SK-N-SH treated with all-trans-retinoic acid at 6 μM for 48 hours (cell line): ENCODE measurements at places on chromosomes 12 and 14.

DNA sequence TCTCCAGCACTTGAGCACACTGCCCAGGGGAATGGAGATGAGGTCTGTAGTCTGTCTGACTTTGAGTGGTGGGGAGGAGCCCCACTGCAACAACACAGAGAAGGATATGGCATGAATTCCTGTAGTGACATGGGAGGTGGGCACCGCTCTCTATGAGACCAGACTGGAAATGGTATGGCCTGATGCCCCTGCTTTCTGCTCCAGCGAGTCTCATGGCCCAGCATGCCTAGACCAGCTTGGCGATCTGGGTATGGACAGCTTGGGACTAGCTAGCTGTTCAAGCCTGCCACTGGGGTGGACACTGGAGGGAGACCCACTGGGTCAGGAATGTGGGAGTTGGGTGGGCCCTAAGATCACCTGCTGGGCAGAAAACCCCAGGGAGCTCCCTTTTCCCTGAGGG is 477.8 kb upstream of the SEL1L start:
- no peak for ATAC-seq

- ATAC-seq: no peak
These were observed 371.3 kb upstream of the CLEC14A start for GRCh38 chr14:38627163-38627562.

DNA sequence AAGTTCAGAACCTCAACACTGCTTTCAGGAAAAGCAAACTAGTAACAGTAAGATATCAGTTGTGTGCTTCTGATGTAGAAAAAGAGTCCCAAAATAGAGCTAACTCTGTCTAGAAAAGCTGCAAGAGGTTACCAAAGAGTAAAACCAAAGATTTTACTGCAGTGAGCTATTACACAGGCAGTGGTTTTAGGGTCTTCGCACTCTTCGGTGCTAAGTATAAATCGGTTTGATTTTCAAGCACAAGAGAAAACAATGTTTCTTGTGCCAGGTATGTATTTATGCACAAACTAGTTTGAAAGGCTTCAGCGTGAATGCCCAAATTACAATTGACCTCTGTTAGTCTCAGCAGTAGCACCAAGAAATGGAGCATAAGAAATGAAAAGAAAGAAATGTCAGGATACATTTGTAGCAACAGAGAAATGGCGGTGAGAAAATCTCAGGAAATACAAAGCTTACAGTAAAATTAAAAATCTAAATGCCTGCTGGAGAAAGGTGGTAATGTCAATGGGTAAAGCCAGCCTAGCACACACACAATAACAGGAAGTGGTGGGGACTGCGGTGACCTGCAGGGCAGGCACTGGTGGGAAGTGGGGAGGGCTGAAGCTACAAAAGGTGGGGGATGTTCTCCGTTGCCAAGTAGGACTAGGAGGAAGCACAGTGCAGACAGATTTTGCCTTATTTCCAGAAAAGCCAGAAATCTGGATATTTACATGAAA is 18.0 kb upstream of the DYRK2 start:
- ATAC-seq: 0 out of 3 replicates have a peak, but pooled peaks have one; percentile 24

GRCh38 chr14:23468704-23469126 is 788 bp upstream of the NGDN start:
- no peak for ATAC-seq

DNA sequence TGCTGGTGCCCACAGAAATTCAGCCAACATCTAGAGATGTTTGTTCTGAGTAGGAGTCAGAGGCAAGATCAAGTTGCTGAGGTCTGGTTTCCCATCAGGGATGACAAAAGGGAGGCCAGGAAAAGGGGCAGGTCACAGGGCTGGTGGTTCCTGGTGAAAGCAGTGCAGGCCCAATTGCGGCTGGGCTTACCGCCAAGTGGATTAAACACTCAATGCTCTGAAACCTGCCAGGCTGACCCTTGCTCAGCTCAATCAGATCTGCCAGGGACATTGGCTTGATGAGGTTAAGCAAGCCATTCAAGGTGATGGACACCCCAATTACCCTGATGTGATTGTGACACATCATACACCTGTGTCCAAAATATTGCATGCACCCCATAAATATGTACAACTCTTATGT is 5.5 kb upstream of the OAS1 start:
- ATAC-seq: no peak

GRCh38 chr14:104797115-104798044 is 1.8 kb upstream of the AKT1 start:
- no peak for ATAC-seq

GRCh38 chr12:104314242-104314614 is 10.7 kb downstream of the EID3 start:
- ATAC-seq: no peak; the same call in 2 of the 3 replicates

DNA sequence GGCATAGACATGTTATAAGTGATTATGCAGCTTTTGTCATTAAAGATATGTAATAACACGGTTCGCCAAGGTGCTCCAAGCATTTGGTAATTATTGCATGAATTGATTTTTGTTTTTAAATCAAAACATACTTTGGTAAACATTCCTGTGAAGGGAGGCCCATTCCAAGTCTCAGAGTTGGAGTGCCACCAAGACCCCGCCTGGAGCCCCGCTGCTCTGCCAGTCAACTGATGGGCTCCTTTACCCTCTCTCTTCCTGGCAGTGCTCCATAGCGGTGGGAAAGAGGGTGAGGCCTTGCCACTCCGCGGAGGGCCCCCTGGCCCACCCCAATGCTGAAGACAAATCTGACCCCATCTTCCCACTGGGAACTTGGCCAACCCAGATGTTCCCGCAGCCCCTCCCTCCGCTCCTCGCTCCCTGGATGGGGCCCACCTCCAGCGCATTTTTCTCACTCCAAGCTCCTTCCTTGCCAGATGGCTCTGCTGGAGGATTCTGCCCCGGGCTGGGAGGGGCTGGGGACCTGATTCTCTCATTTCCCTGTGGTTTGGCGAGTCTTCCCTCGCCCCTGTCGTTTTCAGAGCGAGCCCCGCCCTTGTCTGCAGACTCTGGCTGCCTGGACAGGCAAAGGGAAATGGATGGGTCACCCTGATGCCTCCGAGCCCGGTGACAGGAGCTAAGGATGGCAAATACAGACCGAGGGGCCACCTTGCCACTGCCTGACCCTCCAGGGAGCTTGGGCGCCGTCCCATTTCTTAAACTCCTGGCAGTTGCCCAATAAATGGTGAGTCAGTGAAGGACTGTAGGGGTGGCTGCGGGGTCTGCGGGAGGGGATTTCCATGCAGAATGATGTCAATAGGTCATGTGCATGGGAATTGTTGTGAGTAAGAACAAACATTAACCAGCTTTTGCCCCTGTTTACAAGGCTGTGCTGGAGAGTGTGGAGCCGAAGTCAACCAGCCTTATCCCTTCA is 9.2 kb upstream of the PAPLN start:
- peak; percentile 83 for ATAC-seq

GRCh38 chr14:36518586-36519430 is 1.2 kb downstream of the NKX2-1 start:
- ATAC-seq: peak; percentile 27; the same call in 2 of the 3 replicates

DNA sequence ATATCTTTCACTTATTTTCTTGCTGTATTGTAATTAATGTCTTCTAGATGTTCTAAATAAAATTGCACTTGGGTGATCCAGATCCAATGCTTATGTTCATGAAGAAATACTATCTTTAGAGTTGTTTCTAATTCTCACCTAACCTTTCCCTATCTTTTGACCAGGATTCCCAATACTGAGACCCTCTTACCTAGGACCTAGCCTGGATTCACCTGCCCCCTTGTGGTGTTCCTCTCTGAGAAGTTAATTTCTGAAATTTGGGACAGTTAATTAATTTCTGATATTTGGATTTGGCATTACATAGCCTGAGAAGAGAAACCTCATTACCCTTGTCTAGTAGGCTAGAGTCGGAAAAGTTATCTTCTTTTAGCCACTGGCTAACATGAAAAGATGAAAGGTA is 29.5 kb downstream of the FOXA1 start:
- ATAC-seq: no peak

DNA sequence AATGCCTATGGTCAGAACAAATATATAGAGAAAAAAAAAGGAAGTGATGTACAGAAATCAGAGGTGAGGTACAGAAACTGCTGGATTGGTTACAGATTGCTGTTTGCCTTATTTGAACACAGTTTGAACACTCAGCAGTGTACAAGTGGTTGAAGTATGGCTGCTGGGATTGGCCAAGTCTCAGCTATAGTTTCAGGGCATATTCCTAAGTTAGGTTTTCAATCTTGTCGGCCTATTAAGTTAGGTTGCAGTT is 146.4 kb downstream of the LLPH start:
- ATAC-seq: no peak

- no peak for ATAC-seq
These were observed 49.2 kb upstream of the PTHLH start for GRCh38 chr12:28021704-28022103.

- ATAC-seq: no peak
These were observed 308.9 kb downstream of the KCNH5 start for GRCh38 chr14:62736048-62737043.

GRCh38 chr12:16473610-16474326 is 126.3 kb downstream of the MGST1 start:
- no peak for ATAC-seq

DNA sequence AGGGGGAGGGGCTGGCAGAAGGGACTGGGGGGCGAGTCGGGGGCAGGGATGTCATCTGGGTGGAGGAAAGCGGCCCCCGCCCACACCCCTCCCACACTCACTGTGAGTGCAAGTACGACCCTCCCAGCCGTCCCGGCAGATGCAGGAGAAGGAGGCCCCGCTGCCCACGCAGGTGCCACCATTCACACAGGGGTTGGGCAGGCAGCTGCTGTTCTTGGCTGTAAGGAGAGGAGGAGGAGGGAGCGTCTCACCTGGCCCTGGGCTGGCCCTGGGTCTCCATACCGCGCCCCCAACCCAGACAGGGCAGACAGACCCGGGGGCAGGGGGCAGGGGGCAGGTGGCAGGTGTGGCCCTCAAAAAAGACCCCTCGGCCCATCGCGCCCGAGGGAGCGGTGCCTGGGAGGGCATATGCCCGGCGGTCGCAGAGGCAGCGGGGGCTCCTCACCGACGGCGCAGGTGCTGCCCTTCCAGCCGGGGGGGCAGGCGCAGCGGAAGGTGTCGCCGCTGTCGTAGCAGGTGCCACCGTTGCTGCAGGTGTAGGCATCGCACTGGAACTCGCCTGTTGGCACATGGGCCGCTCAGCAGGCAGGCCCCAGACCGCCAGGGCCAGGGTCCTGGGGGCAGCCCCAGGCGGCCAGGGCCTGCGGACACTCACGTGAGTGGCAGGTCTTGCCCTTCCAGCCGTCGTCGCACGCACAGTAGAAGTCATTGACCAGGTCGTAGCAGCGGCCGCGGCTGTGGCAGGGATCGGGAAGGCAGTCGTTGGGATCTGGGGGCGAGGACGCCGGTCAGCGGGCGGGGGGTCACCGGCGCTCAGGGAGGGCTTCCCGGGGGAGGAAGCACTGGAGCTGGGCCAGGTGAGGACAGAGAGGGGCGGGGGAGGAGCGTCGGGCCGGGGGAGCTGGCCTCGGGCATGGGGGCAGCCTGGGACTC is 20.6 kb downstream of the JAG2 start:
- ATAC-seq: no peak

- peak; percentile 79 for ATAC-seq
These were observed 375.3 kb downstream of the C12orf75 start for GRCh38 chr12:105705765-105706164.

- no peak for ATAC-seq
These were observed 65.9 kb downstream of the ITPR2 start for GRCh38 chr12:26767116-26767515.

DNA sequence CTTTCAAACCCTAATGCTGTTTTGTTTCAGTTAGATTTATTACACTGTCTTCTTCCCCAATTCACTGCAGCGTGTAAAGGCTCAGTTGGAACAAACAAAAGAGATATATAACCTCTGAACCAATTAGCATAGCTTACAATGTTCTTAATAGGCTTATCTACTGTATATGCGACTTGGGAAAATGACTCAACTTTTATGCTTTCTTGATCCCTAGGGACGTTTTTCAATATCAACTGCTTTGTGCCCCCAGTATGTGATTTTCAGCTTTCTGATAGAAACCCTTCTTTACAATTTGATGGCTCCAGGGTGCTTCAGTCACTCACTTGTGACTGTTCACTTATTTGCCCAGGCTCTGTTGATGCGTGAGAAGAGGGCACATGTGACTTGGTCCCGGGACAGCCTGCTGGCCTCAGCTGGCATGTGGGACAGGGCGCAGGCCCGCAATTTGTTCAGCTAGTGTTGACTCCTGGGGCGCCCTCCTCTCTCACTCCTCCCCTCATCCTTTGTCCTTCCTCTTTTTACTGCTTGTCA is 107.1 kb downstream of the TMTC2 start:
- ATAC-seq: no peak

- no peak for ATAC-seq
These were observed 40.4 kb upstream of the GZMB start for GRCh38 chr14:24674204-24674970.

DNA sequence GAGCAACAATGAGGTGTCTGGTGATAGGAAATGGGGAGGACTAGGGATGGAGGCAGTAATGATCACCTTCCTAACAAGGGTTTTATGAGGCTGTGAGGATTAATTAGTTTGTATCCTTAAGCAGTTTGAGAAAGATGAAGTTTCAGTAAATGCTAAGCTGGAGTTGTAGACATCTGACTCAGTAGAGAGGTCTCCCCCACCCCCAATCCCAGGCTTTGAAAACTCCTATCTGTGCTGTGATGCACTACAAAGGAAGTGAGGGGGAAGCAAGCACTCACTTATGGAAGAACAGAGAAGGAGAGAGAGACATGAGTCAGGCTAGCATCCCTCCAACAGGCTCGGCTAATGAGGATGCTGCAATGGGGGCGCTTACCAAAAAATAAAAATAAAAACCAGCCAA is 5.5 kb upstream of the BCL11B start:
- no peak for ATAC-seq

GRCh38 chr12:116164250-116165035 is 113.0 kb downstream of the MED13L start:
- peak; percentile 25; the same call in 2 of the 3 replicates for ATAC-seq

DNA sequence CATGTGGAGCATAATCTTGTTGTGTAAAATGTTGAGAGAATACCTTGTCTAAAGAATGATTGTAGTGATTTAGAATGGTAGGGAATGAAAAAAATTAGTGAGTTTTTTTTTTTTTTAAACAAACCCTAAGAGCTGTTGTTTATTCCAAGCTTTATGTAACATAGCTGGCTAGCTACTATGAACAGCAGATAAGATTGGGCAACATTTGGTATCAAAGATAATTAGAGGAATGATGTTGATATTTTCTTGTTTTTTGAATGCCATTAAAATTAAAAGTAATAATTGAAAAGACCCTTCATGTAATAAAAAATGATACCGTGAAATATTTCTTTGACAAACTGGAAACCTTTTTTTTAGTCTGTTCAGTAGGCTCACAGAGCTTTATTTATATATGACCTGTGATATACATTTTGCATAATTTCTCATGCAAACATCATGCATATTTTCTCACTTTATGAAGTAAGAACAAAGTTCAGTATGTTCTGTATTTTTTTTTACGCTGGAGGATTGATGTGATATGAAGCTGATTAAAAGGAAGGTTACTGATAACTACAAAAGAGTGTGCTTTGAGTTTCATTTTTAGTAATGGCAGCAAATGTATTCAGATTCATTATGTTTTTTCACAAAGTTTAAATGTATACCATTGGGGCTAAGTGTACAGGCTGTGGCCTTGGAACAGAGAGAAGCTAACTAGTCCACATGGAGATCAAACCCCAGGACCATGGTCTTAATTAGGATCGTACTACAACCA is 8.1 kb downstream of the CPSF6 start:
- ATAC-seq: no peak

GRCh38 chr14:23219075-23219474 is 18.7 kb upstream of the RNF212B start:
- no peak for ATAC-seq
